IMR-90 (cell line): ENCODE measurements at places on chromosomes 6 and 20. TPM values are rescaled to one million over a fixed set of nuclear protein-coding genes. Genes with fewer than 3 reads are reported as not detected.
A peak's percentile ranks its signal among the peaks of the same experiment; 100 is the strongest.

- peak; percentile 35 for DNase-seq
- H3K27me3 ChIP-seq: no peaks in the 10 kb centered on the region
- peaks cover 5% of the 10 kb centered on the region for H3K4me1 ChIP-seq
- peaks cover 9% of the 10 kb centered on the region for H3K36me3 ChIP-seq
- H3K4me3 ChIP-seq: peak overlapping the region; percentile 77
Observed at GRCh38 chr20:44209686-44210405, 725 bp downstream of the OSER1 start.

DNA sequence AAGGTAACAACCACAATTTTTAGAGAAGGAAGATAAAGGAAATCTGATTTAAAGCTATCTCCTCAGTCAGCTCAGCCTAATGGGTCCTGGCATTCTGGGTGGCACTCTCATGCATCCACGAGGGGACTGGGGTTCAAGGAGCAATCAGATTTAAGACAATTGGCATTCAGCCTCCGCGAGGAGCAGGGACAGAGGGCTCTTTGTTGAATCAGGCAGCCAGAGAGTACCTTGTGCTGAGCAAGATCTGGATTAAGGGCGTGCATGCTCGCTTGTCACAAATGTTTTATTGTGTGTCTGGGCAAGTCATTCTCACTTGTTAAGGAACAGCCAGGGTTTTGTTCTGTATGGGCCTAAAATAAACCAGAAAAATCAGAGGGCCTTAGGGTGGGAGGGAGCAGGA, 475.3 kb upstream of the NRSN1 start:
- no peak for DNase-seq
- no peak overlapping the region for H3K4me3 ChIP-seq

GRCh38 chr6:132483779-132484679, 28.9 kb downstream of the STX7 start:
- no peak overlapping the region for H3K4me3 ChIP-seq
- no peak overlapping the region for H3K27ac ChIP-seq
- DNase-seq: peak; percentile 76
- H3K27me3 ChIP-seq: no peaks in the 10 kb centered on the region
- H3K36me3 ChIP-seq: no peaks in the 10 kb centered on the region

The SYNDIG1 gene
- not detected in 2 replicates for total RNA-seq
